Astrocyte of the cerebellum (primary cell): ENCODE measurements at places on chromosomes 5 and 9.

- peak; percentile 24 for DNase-seq
Measured at GRCh38 chr9:89562186-89562814, 42.5 kb upstream of the GADD45G start.

GRCh38 chr5:103894882-103895281 is 332.3 kb upstream of the NUDT12 start:
- no peak for DNase-seq

GRCh38 chr9:83220730-83221129 is 157.8 kb upstream of the RASEF start:
- DNase-seq: peak; percentile 79

DNA sequence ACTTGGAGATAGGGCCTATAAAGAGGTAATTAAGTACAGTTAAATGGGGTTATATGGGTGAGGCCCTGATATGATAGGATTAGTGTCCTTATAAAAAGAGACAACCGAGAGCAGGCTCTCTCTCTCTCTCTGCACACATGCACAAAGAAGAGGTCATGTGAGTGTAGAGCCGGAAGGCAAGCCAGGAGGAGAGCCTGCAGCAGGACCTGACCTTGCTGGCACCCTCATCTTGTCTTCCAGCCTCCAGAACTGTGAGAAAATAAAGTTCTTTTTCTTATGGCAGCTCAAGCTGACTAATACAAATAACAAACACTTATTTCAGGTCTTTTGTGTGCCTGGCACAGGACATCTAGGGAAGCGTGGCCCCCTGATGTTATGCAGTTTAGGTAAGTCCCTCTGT is 62.1 kb downstream of the ARHGAP26 start:
- no peak for DNase-seq

GRCh38 chr5:12315461-12315860 is 411.2 kb upstream of the CTNND2 start:
- DNase-seq: no peak

DNA sequence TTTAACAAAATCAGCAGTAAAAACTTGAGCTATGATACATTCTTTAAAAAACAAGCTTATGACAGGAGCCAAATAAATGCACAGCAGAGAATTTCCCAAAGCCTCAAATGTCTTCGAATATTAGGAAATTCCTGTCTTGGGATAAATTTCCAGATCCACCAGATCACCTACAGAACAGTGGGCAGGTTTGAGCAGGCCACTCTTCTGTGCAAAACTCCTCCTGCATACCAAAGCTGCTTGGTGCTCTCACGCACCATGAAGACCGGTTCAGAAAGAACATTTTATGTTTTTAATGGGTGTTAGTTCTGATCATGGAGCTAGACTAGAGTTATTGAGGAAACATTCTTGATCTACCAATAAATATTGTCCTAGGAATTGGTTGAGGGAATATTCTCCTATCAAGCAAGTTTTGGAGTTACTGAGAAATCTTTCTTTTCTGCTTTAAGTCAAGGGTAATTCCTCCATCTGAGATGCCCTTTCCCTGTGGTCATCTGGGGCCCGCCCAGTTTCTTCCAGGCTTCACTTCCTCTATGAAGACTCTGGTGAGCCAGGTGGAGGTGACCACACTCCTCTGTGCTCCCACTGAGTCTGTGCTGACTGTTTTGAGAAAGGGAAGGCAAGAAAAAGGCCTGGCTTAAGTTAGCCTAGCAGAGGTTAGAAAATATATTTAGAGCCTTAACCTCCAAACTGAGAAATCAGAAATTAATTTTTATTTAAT is 17.9 kb downstream of the TNFSF15 start:
- DNase-seq: no peak

DNA sequence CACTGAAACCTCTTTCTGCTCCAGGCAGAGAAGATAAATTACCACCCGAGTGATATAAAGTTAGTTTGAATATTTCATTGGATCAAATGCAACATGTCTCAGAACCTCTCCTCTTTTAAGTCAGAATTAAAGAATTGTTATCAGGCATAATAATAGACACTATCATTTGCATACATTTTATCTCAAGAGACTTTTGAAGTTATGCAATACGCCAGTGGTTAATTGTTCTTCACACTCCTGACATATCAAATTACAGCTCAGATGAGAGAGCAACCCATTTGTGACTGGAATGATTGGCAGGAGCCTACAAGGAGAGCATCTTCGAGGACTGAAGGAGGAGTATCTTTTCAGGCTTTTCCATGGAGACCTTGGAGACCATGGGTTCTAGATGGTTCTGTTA is 452.2 kb downstream of the KDM4C start:
- DNase-seq: no peak

DNA sequence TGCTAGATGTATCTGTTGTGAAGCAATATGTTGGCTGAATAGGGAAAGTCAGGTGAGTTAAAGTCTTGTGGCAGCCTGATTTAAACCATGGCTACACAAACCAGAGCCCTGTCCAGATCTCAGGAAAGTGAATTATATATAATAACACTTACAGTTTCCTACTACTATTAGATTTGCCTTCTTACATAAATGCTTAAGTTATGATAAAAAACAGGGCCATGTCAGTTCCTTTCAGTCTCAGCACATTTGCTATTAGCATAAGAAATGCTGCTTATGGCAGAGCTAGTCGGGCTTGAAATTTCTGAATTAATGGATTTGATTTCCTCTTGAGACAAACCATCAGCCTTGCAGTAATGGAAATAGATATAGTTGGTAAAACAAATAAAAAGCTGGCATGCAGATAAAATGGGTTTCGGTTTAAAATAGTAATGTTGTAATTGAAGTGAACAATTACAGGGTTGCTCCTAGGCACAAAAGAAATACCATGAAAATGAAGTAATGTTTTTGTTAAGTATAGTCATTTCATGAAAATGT is 664.2 kb upstream of the ZNF608 start:
- no peak for DNase-seq

DNA sequence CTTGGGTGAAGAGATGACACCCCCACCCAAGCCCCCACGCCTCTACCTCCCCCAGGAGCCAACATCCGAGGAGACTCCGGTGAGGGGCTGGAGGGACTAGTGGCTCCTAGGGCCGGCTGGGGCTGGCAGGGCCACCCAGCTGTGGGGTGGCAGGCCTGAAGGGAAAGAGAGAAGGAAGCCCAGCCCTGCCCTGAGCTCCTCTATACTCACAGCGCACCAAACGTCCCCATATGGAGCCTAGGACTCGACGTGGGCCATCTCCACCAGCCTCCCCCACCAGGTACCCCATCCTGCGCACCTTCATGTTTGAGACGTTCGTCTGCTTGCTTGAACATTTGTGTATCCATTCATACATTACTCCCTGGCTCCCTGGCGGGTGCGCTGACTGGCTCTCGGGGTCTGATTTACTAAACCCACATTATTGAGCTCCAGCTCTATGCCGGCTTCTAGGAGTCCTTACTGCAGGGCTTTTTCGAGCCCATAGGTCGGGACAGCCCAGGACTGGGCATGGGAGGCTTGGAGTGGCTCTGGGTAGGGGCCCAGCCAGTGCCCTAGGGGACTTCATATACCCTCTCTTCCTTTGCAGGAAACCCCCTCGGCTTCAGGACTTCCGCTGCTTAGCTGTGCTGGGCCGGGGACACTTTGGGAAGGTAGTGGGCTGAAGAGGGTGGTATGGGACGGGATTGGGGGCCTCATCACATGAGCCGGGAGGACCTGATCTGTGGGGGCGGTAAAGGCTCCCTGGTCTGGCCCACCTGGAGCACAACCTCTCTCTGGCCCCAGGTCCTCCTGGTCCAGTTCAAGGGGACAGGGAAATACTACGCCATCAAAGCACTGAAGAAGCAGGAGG is 9.1 kb downstream of the ZDHHC12 start:
- no peak for DNase-seq

- DNase-seq: no peak
Measured at GRCh38 chr5:66339896-66340295, 195.8 kb downstream of the SREK1 start.

- DNase-seq: no peak
Measured at GRCh38 chr9:37141015-37141414, 20.6 kb downstream of the ZCCHC7 start.

DNA sequence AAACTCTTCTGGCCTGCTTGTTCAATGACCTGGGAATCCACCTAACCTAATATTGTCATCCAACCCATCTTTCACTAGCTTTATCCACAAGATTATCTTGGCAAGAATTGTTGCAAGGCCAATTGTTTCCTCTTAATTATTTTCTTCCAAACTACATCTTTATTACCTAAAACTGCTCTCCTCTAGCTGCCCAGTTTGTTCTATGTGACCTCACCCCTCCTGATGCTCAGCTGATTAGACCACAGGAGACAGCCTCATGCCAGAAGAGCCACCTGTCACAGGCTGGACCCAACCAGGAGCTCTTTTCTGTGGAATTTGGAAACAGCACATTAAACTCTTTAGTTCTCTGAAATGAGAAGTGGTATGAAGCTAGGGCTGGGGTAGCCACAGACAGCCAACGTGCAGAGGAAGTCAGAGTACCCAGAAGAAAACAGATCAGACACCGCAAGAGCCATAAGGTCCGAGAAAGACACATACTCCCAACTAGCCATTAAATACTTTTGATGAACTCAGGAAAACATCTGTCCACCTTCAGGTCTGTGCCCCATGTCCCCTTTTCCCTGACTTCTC is 12.0 kb downstream of the SAXO1 start:
- DNase-seq: no peak

- DNase-seq: no peak
Measured at GRCh38 chr9:36041506-36041905, 4.8 kb downstream of the RECK start.

- DNase-seq: no peak
Measured at GRCh38 chr9:94210616-94211603, 48.2 kb upstream of the ZNF169 start.

DNA sequence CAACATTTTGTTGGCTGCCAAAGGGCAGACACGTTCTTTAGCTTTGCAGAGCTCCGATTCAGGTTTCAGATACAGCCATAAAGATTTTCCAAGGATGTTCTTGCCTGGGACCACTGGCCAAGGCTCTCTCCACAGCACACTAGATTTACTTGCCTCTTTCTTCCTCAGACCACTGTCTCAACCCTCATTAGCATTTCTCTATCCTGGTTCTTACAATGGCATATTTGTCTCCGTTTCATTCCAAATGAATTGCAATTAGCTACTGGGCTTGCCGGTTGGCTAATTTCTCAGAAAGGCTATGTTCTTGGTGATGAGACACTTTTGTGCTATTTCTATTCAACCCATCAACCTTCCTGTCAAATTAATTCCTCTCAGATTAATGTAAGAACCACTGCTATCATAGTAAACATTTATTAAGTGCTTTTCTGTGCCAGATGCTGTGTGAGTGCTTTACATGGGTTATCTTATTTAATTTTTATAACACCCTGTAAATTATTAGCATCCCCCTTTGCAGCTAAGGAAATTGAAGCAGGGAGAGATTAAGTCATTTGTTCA is 118.4 kb upstream of the NR3C1 start:
- no peak for DNase-seq

- DNase-seq: no peak
Measured at GRCh38 chr9:82363198-82363597, 374.6 kb downstream of the SPATA31D1 start.

DNA sequence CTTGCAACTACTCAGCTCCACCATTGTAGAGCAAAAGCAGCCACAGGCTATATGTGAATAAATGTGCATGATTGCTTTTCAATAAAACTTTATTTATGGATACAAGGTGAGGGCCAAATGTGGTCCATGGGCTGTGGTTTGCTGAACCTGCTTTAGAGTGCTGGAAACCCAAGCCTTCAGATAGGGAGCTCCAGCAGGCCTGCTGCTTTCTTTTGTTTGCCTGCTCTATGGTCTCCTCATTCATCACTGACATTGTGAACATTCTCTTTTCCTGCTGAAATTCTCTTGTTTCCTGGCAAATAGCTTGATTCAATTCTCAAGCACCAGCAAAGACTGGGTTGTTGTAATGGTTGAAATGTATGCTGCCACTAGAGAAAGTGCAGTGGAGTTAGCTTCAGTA is 26.0 kb downstream of the EGFLAM start:
- no peak for DNase-seq

DNA sequence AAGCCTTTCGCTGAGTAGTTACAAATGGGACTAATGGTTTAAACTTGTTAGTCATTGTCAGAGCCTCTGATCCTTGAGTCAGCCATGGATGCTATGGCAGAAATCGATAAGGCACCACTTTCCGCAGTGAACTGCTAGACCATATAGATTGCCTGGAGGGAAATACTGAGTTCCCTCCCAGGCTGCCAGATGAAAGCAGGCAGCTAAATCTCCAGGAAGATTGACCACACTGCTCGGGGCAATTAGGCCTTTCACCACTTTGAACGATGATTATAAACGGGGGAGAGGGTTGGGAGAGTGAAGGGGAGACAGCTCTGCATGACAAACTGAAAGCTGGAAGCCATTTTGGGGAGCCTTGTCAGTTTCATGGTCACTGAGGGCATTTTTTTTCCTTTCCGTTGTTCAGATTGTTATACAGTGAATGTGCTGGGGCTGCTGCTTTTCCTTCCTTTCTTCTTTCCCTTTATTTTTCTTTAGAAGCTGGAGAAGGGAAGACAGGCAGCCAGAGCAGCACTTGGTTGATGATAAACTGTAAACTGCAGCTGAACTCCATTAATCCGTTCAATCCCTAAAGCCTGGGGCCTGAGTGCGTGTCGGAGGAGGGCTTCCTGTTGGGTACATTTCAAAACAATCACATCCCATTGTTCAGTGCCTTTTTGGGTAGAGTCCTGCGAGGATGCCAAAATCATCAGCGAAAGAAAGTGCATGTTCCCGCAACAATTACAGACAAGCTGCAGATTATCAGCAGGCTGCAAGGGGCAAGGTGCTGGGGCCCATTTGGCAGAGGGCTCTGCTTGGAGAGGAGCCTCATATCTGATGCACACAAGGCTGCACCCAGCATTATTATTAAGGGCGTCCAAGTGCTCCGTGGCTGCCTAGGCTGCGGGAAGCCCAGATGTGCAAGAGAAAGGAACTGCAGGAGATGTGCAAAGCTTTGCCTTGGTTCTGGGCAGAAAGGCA is 308.4 kb downstream of the PSAT1 start:
- no peak for DNase-seq

DNA sequence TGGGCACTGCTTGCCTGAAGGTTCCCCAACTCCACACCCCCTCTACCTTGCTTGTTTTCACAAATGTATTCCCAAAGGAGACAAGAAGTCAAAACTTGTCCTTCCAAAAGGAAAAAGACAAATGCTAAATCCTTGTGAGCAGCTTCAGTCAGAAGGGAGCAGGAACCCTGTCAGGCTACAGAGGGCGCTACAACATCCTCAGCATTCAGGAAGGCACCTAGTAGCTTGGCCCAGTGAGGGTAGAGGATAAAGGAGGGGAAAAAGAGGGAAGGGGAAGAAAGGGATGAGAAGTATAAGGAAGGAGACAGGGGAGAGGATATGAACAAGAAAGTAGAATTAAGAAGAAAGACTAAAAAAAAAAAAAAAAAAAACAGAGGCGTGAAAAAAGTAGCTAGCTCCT is 97.5 kb downstream of the MLLT3 start:
- no peak for DNase-seq

DNA sequence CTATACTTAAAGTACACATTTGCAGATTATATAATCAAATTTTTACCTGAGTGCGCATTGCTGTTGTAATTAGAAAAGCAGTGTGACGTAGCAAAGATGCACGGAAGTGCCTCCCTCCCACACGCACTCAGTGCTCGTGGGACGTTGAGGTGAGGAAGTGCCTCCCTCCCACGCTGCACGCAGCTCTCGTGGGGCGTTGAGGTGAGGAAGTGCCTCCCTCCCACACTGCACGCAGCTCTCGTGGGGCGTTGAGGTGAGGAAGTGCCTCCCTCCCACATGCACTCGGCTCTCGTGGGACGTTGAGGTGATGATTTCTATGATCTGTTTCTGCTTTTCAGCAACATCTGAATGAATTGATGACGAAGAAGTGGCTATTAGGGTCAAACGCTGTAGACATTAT is 21.0 kb downstream of the EXOC3 start:
- no peak for DNase-seq
